Stimulated activated CD4-positive, alpha-beta T cell treated with anti-CD3 and anti-CD28 coated beads, TNF-alpha, amount 100 ng/mL, for 4 hours (primary cell): ENCODE measurements at places on chromosomes 4 and X.
A peak's percentile ranks its signal among the peaks of the same experiment; 100 is the strongest.

DNA sequence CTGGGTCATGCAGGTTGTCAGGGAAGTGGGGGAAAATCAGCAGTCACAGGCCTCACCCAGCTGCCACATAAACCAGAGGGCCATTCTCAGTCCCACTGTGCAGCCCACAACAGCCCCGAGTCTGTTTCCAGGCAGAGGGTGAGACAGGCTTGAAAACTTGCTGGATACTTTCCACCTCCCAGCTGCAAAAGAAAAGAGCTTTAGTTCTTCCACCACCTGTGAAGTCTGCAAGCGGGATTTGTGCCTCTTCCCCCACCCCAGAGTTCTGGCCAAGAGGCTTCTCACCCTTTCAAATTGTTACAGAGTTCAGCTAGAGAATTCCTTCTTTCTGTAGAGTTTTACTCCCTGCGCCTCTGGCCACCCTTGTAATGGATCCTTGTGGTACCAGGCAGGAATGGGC, 115.5 kb upstream of the ZDHHC15 start:
- DNase-seq, result no peak

GRCh38 chrX:155314260-155314659, 20.2 kb downstream of the CLIC2 start:
- DNase-seq, result no peak

DNA sequence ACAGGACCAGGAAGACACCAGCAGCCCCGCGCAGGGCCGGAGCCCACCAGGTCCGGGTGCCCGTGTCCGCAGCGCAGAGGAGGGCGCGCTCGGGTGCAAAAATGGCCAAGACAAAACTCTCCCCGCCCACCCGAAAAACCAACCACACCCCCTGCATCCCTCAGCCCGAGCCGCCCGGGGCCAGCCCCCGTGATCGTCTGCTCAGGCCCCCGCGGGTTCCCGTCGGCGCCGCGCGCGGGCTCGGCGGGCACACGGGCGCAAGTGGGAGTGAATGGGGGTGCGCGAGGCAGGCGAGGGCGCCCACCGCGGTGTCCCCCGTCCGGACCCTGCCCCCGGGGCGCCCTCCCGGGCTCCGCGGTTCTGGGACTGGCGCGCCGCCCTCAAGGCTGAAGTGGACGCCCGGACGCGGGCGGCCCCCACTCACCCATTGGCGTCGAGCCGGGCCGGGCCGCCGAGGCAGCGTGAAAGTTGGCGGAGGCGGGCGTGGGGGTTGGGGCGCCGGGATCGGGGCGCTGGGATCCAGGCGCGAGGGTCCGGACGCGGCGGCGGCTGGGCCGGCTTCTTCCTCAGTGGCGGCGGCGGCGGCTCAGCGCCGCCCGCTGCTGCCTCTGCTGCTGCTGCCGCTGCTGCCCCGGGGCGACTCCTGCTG, 393 bp downstream of the SH3KBP1 start:
- no peak for DNase-seq

- DNase-seq, result no peak
These were observed 202.2 kb downstream of the NLGN4X start for GRCh38 chrX:6026429-6026828.

DNA sequence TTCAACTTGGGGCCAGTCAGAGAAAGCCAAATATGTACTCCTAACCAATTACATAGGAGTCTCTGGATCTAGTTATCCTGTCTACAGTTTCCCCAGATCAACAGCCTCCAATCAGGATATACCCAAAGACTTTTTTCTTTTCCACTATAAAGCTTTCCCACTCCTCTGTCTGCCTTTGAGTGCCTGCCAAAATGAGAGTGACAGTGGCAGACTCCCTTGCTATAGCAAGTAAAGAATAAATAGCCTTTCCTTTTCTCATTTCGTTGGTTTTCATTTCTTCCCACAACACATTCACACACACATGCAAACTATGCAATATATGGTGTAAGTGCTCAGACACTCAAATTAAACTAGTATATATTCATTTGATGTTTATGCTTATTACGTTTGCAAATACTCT, 302.4 kb upstream of the TACR3 start:
- DNase-seq, result no peak

DNA sequence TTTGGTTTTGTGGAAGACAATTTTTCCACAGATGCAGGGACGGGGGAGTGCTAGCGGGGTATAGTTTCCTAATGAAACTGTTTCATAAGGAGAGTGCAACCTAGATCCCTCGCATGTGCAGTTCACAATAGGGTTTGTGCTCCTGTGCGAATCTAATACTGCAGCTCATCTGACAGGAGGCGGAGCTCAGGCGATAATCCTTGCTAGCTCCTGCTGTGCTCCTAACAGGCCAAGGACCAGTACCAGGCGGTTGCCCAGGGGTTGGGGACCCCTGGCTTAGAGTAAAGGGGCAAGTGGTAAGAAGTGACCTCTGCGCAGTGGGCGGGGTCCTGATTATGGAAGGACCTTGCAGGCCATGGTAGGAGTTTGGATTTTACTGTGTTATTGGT, 3.8 kb downstream of the SCML1 start:
- no peak for DNase-seq

DNA sequence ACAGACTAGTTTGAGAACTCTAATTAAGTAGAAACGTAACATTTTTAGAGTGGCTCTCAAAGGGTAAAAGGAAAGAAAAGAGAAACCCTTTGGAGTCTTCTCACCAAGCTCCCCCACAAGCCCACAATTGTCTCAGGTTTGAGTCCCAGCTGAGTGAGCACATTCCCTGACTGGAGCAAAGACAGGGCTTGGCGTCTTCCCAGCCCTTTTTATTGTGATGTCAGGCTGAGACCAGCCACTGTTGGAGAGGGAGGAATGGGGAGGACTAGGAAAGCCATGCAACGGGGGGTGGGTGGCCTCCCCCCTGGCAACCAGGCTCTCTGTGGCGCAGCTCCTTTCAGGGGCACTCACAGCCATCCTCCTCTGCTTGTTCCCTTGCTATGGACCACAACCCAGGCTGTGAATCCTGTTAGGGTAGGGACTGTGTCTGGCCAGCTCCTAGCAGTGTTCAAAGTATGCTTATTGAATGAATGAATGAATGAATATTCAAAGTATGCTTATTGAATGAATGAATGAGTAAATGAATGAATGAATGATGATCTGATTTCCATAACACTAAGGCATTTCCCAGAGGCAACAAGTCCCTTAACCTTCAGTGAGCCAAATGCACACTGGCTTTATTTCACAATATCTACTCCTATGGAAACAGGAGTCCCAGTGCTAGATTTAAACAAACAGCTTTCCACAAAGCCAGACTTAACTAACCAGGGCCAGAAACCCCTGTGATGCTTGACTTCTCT, 413.3 kb downstream of the MID1IP1 start:
- no peak for DNase-seq

- DNase-seq, result no peak
These were observed 149.0 kb downstream of the FAM13A start for GRCh38 chr4:88908003-88908402.

- no peak for DNase-seq
These were observed 1222.4 kb upstream of the PRKX start for GRCh38 chrX:4935846-4936245.

DNA sequence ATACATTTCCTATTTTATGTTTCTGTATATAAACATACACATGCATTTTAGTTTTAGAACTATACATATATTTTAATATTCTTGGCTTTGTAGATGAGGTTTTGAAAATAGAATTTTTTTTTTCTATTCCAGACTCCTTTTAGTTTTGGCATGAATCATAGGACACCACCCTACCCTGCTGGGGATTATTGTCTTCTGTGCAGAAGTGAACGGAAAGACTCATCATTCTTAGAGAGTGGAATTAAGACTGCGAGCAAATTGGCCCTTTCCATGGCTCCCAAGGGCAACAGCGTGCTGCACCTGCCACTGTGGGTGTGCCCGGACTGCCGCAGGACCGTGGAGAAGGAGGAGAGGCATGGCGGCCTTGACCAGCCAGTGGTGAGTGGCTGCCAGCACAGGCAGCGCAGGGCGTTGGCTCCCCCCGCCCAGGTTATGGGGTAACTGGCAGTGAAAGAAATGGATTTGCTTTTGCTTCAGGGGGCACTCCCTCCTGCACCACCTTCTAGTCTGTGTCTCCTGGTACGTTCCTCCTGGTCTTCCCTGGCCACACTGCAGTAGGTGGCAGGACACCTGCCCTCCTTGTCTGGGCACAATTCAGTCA, 59.6 kb downstream of the FAM193A start:
- no peak for DNase-seq

DNA sequence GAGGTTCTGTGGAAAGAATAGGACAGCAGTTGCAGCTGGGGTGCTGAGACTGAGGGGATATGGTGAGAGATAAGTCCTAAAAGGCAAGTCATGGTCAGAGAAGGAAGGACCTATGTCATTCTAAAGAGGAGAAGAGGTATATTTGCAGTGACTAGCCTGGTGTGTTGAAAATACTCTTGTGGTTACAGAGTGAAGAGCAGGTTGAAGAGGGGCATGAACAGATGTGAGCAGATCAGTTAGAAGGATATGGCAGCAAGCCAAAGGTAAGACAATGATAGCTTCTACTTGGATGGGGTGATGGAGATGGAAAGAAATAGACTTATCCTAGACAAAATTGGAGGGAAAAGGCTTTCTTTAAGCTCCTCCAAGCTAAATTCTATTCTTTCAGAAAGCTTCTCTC, 469.8 kb upstream of the CPEB2 start:
- DNase-seq, result no peak

- no peak for DNase-seq
These were observed 908 bp upstream of the TLR6 start for GRCh38 chr4:38857354-38858096.

DNA sequence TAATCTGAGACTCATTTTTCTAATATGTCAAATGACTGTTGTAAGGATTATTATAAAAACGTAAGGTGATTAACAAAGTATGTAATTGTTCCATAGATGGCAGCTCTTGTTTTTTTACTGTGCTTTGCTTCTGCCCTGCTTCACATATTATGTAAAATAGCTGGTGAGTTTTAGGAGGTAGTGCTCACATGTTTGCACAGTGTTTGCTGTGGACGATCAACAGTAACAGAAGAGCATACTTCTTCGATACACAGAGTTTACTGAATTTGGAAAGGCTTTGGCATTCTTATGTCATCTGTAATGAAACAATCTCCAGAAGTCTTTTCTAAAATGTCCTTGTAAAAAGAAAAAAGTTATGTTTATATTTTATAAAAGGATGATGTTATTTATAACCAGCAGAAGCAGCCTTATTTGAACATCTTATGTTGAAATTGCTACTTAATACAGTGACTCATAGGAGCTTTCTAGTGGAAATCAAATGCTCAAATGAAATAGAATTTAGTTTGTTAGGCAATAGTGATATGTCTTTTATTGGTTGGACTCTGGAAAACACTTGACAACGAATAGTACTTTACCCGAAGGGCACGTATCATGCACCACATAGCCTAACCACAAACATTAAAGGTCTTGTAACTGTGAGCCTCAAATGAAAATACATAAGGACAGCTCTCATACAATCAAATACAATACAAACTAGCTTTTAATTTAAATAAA, 1.9 kb upstream of the MTTP start:
- DNase-seq, result no peak

DNA sequence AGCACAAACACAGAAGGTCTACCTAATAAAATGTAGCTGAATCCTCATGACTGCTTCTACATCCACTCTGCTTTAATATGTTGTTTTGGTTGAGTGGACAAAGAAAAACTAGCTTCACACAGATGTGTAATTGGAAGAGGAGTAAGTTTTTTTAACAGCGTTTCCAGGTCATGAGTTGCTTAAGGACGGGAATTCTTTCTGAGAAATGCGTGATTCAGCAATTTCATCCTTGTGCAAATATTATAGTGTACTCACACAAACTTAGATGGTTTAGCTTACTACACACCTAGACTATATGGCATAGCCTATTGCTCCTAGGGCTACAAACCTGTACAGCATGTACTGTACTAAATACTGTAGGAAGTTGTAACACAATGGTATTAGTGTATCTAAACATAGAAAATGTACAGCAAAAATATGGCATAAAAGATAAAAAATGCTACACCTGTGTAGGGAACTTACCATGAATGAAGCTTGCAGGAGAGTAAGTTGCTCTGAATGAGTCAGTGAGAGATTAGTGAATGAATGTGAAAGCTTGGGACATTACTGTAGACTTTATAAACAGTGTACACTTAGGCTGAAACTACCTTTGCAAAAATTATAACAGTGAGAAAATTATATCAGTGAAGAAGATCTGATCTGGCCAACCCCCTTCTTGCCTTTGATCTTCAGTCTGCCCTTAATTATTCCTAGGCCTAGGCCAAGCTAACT, 70.8 kb upstream of the IL15 start:
- no peak for DNase-seq

GRCh38 chr4:2650276-2650675, 105.9 kb downstream of the TNIP2 start:
- DNase-seq, result no peak

- peak; percentile 47 for DNase-seq
These were observed 106.8 kb upstream of the NKX1-1 start for GRCh38 chr4:1512738-1513660.

DNA sequence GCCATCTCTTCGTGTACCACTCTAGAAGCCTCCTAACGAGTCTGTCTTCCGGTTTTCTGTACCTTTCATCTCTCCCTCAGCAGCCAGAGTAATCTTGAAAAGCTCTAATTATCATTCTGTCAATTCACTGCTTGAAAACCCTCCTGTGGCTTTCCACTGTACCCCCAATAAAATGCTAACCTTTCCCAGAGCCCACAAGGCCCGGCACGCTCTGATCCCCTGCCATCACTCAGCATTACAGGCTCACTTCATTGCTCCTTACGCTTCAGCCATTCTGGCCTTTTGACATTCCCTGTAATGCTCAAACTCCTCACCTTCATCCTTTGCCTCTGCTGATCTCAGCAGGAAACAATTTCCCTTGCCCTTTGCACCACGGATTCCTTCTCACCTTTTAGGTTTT, 112.9 kb downstream of the ARHGAP10 start:
- no peak for DNase-seq

- DNase-seq, result no peak
These were observed 260.3 kb downstream of the PPP3CA start for GRCh38 chr4:101086801-101087586.

DNA sequence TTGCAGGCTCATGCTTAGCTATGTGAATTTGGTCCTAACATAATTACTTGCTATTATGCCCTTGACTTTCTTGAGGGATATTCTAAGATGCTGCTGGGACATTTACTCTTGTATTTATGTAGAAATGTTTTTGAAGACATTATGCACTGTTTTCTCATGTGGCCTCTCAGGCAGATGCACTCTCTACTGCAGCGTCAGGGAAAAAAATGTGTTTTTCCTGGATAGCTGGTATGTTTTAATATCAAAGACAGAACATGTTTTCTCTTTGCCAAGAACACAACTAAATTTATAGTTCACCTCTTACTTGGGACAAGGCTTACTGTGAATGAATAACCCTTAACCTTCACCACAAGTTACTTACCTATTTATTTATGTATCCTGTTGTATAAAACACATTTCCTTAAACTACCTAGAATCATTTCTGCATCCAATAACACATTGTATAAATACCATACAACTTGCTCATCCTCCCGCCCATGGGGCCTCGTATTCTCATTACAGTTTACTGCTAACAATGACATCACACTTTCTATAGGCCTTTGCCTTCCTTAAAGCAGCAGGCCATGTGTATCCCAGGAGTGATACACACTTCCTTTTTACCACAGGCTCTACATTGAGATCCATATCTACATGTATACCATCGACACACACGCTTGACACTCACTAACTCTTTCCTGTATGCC, 178.7 kb downstream of the SLIT2 start:
- DNase-seq, result no peak
